ENCODE measurements at places on chromosomes 11 and 22.

- no peak for DNase-seq
- H3K27me3 ChIP-seq, result no peaks in the 10 kb centered on the region
- no peaks in the 10 kb centered on the region for H3K36me3 ChIP-seq
- no peak overlapping the region for H3K27ac ChIP-seq
These were observed 34.1 kb downstream of the CCDC15 start for GRCh38 chr11:124988063-124988462.

GRCh38 chr11:95307286-95307685 is 76.3 kb upstream of the SESN3 start:
- no peak overlapping the region for H3K4me3 ChIP-seq
- H3K27ac ChIP-seq, result no peak overlapping the region
- peaks cover 4% of the 10 kb centered on the region for H3K4me1 ChIP-seq

DNA sequence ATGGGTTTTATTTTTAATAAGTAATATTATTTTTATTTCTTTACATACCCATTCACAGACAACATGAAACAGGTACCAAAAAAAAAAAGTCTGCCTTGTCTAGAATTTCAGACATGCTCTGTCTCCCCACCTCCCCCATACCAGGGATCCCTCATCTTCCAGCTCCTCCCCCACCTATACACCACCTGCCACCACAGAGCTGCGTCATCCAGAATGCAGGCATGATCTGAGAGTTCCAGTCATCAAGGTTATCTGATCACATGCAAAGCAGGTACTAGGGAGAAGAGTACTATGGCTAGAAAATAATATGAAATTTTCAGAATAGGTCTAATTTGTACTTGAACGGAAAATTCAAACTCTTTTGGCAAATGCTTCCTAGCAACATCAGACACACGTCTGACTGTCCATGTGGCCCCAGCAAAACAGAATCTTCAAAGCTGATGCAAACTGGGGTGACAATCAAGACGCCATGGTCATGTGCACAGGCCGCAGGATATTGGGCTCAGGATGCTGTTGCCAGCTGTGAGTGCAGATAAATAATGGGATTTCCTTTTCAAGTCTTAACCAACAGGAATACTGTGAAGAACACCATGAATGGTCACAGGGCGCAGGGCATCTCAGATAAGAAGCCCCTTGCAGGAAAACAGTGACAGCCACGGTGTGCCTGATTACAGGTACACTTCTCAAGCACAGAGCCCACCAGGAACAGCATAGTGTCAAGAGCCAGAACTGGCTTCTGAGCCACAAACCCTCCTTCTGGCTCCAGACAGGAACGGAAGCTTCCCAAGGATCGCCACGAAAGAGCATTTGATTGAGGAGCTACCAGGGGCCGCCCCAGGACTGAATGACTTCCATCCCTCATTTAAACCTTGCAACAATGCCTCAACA is 169.5 kb downstream of the EFCAB6 start:
- peaks cover 3% of the 10 kb centered on the region for H3K27me3 ChIP-seq
- H3K4me1 ChIP-seq, result no peaks in the 10 kb centered on the region
- H3K27ac ChIP-seq, result no peak overlapping the region
- H3K4me3 ChIP-seq, result no peak overlapping the region
- no peaks in the 10 kb centered on the region for H3K36me3 ChIP-seq

GRCh38 chr11:2833051-2833715 is 52.4 kb downstream of the CDKN1C start:
- H3K27ac ChIP-seq, result no peak overlapping the region
- DNase-seq, result no peak
- no peak overlapping the region for H3K4me3 ChIP-seq
- H3K27me3 ChIP-seq, result no peaks in the 10 kb centered on the region
- H3K36me3 ChIP-seq, result no peaks in the 10 kb centered on the region

DNA sequence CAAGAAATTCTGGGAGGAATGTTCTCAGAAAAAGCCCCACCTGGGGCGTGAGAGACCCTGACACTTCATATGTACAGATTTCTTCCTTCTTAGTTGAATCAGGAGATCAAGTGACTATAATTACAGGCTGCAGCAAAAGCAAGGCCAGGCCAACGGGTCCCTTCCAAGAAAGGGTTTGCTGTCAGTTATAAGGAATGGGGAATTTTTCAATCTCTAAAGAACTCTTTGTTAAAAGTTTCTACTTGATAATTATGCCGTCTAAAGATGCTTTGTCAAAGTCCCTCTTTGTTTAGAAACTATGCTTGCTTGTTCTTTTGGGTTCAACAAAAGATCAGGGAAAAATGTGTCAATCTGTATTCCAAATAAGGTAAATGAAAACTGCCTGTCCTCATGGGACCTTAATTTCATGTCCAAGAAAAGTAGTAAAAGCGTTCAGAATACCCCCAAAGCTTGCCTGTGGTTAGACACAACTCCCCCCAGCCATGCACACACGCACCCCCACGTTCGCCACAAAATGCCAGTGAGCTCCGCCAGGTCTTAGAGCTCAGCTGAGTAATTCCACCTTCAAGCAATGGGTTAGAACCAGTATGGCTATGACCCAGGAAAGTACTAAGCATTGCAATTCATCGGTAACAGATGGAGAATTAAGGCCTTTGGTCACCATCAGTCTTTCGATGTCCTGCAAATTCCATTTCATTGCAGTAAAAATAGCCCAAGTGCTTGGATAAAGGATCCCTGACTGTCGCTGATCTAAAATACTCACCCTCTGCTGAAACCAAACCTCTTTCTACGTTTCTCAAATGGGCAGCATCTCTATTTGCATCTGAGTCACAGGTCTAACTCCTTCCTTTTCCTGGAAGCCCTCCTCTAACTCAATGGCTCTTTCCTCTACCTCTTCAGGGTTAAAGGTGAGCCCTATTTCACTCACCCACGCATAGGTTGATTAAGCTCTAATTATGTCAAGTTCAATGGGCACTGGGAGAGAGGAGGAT is 419.2 kb upstream of the SYN3 start:
- no peak for DNase-seq
- H3K4me3 ChIP-seq, result no peak overlapping the region
- no peaks in the 10 kb centered on the region for H3K4me1 ChIP-seq

GRCh38 chr22:26722159-26722558 is 64.8 kb downstream of the MIAT start:
- no peak overlapping the region for H3K4me3 ChIP-seq
- peaks cover 17% of the 10 kb centered on the region for H3K36me3 ChIP-seq
- no peak overlapping the region for H3K27ac ChIP-seq

GRCh38 chr22:43553451-43554258 is 141.8 kb downstream of the MPPED1 start:
- H3K4me3 ChIP-seq, result no peak overlapping the region
- DNase-seq, result no peak
- H3K27me3 ChIP-seq, result no peaks in the 10 kb centered on the region

GRCh38 chr22:17348464-17349103 is 20.7 kb upstream of the CECR2 start:
- no peak overlapping the region for H3K4me3 ChIP-seq
- no peak overlapping the region for H3K27ac ChIP-seq
- H3K27me3 ChIP-seq, result no peaks in the 10 kb centered on the region
- H3K36me3 ChIP-seq, result no peaks in the 10 kb centered on the region

GRCh38 chr11:16338393-16338792 is 18.0 kb downstream of the SOX6 start:
- no peaks in the 10 kb centered on the region for H3K4me1 ChIP-seq
- H3K36me3 ChIP-seq, result no peaks in the 10 kb centered on the region
- H3K27me3 ChIP-seq, result no peaks in the 10 kb centered on the region
- no peak overlapping the region for H3K4me3 ChIP-seq

GRCh38 chr11:40281052-40281580 is 1178.3 kb downstream of the LRRC4C start:
- no peaks in the 10 kb centered on the region for H3K36me3 ChIP-seq
- no peak for DNase-seq
- no peaks in the 10 kb centered on the region for H3K4me1 ChIP-seq
- no peak overlapping the region for H3K27ac ChIP-seq

DNA sequence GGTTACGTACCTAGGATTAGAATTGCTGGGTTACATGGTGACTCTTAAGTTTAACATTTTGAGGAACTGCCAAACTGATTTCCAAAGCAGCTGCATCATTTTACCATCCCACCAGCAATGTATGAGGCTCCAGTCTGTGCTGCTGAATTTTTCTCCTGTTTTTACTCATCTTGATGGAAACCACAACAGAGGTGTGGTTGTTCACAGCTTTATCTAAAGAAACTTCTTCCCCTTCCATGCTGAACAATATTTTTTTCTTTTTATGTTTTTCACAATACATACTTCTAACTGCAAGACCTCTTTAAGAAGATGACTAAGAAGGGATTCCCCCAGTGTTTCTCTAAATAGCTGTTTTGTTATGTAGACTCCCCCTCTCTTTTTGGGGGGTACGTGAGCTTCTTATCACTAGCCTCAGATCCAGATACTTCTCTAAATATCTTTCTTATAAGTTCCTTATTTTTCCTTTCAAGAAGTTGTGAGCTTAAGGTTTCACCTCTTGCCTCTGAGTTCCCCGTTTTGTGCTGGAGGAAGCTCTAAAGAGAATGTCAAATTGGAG is 24.0 kb downstream of the TCP11L1 start:
- H3K36me3 ChIP-seq, result peaks cover 12% of the 10 kb centered on the region
- H3K4me1 ChIP-seq, result peaks cover 22% of the 10 kb centered on the region
- H3K4me3 ChIP-seq, result no peak overlapping the region
- H3K27me3 ChIP-seq, result no peaks in the 10 kb centered on the region
- H3K27ac ChIP-seq, result no peak overlapping the region
- DNase-seq, result no peak

DNA sequence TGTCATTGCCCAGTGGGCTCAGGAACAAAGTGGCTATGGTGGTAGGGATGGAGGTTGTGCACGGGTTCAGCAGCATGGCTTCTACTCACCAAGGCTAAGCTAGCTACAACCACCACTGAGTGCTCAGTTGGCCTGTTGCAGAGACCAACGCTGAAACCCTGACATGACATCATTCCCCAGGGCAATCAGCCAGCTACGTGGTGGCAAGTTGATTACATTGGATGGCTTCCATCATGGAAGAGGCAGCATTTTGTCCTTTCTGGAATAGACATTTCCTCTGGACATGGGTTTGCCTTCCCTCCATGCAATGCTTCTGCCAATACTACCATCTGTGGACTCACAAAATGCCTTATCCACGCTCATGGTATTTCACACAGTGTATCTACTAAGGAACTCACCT is 634.3 kb downstream of the OPCML start:
- no peak overlapping the region for H3K4me3 ChIP-seq
- H3K27me3 ChIP-seq, result no peaks in the 10 kb centered on the region
- no peaks in the 10 kb centered on the region for H3K4me1 ChIP-seq
- no peak overlapping the region for H3K27ac ChIP-seq
- no peak for DNase-seq

- H3K27me3 ChIP-seq, result no peaks in the 10 kb centered on the region
- no peak overlapping the region for H3K27ac ChIP-seq
- H3K36me3 ChIP-seq, result no peaks in the 10 kb centered on the region
- H3K4me3 ChIP-seq, result no peak overlapping the region
- H3K4me1 ChIP-seq, result no peaks in the 10 kb centered on the region
These were observed 205.6 kb downstream of the ADAMTS15 start for GRCh38 chr11:130653838-130654636.

- H3K4me1 ChIP-seq, result no peaks in the 10 kb centered on the region
- no peak overlapping the region for H3K4me3 ChIP-seq
- no peak for DNase-seq
- H3K27ac ChIP-seq, result no peak overlapping the region
- H3K36me3 ChIP-seq, result no peaks in the 10 kb centered on the region
These were observed 7.3 kb upstream of the RGL4 start for GRCh38 chr22:23683545-23683944.

- H3K4me3 ChIP-seq, result no peak overlapping the region
- no peak for DNase-seq
- no peaks in the 10 kb centered on the region for H3K4me1 ChIP-seq
- no peaks in the 10 kb centered on the region for H3K36me3 ChIP-seq
These were observed 303.5 kb upstream of the ANO3 start for GRCh38 chr11:26028393-26028911.

GRCh38 chr22:19565382-19566278 is 41.4 kb upstream of the CLDN5 start:
- no peak overlapping the region for H3K4me3 ChIP-seq
- DNase-seq, result no peak
- no peaks in the 10 kb centered on the region for H3K36me3 ChIP-seq
- H3K27me3 ChIP-seq, result peaks cover 5% of the 10 kb centered on the region
- no peaks in the 10 kb centered on the region for H3K4me1 ChIP-seq

- peak overlapping the region; percentile 94 for H3K27ac ChIP-seq
- peak overlapping the region; percentile 89 for H3K4me3 ChIP-seq
These were observed 624 bp downstream of the TMEM41B start for GRCh38 chr11:9313648-9314290.

GRCh38 chr11:9660886-9661285 is 3.0 kb upstream of the SWAP70 start:
- H3K4me1 ChIP-seq, result peaks cover 11% of the 10 kb centered on the region
- H3K4me3 ChIP-seq, result no peak overlapping the region
- no peak for DNase-seq
- H3K36me3 ChIP-seq, result no peaks in the 10 kb centered on the region

DNA sequence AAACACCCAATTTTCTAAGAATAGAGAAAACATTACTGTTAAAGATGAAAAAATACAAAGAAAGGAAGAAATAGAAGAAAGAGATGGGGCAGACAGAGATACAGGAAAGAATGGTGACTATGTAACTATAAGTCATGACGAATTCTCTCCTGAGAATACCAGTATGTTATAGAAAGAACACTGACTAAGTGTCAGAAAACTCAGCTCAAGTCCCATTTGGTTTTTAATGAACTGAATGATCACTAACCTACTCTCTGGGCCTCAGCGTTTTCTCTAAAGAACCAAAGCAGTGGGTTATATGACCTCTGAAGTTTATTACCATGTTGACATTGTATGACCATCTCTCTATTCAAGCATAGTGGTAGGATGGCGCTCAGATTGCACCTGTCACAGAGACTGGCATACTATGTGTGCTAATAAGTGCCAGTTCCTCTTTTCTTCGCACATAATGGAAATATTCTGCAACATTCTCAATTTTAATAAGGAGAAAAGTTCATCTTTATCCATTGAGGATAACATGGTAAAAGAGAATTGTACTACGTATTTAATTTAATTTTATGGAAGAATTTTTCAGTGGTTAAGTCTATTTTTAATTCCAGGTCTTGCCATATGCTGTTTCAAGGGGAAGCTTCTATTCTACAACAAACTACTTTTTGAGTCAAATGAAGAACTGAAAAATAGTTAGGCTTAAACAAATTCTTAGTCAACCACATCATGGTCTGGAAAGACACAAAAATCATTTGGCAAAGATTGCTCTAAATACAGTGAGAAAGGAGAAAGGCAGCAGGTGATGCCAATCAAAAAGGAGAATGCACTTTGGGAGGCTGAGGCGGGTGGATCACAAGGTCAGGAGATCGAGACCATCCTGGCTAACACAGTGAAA is 25.0 kb upstream of the EED start:
- H3K27ac ChIP-seq, result no peak overlapping the region
- H3K27me3 ChIP-seq, result no peaks in the 10 kb centered on the region
- DNase-seq, result no peak
- H3K4me1 ChIP-seq, result peaks cover 9% of the 10 kb centered on the region
- no peak overlapping the region for H3K4me3 ChIP-seq
- no peaks in the 10 kb centered on the region for H3K36me3 ChIP-seq

GRCh38 chr11:22634897-22635629 is 9.4 kb upstream of the FANCF start:
- no peak overlapping the region for H3K4me3 ChIP-seq
- no peaks in the 10 kb centered on the region for H3K4me1 ChIP-seq
- H3K36me3 ChIP-seq, result no peaks in the 10 kb centered on the region
- DNase-seq, result no peak
- no peak overlapping the region for H3K27ac ChIP-seq
